ENCODE measurements at places on chromosomes 13 and 19. TPM values are rescaled to one million over a fixed set of nuclear protein-coding genes. Genes with fewer than 3 reads are reported as not detected.

DNA sequence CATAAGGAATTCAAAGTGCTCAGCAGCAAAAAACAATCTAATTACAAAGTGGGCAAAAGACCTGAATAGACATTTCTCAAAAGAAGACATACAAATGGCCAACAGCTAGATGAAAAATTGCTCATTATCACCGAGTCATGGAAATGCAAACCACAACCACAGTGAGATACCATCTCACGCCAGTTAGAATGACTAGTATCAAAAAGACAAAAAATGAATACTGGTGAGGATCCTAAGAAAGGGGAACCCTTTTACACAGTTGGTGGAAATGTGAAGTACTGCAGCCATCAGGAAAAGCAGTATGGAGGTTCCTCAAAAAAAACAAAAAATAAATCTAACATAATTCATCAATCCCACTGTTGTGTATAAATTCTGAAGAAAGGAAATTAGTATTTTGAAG, 1206.1 kb downstream of the EFNB2 start:
- no peak for DNase-seq

The OPA3 gene
- 16.6 TPM for total RNA-seq

The ZNF850 gene
- 8.6 TPM for total RNA-seq

- DNase-seq = peak; percentile 21
Measured at GRCh38 chr13:114107686-114108081, 24.7 kb downstream of the RASA3 start.

DNA sequence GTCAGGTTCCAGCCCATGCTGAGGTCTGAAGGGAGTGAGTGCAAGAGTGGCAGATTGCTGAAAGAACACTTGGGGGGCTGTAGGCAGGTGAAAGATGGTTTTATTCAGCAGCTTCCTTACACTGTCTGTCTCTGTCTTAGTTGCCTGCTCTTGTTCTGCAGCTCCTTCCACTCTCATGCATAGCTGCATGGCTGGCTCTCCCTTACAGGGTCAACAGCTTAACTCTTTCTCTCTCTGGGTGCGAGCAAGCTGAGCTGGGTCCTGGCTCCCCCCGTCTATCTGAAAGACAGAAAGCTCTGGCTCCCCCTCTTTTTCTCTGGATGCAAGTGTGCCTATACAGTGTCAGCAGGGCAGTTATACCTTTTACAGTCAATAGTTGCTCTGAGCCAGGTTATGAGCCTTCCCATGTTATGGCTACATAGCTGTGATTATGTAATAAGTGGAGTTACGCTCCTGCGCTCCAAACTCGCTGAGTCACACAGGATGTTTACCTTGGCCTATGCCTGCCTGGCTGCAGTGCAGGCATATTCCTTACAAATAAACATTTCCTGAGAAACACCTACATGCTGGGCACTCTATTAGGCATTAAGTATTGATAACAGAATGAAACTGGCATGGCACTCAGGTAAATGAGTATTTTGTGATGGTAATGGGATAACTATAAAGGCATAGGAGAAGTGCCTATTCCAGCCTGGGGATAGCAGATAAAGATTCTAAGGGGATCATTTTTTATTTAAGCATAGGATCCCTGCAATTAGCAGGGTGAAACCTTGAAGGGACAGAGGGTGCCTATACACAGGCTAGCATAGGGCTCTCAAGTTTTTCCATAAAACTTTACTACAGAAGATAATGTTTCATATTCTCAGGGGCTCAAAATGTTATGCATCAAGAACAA, 826.9 kb upstream of the PCDH9 start:
- no peak for DNase-seq

The SACS gene
- total RNA-seq = 16.3 TPM

DNA sequence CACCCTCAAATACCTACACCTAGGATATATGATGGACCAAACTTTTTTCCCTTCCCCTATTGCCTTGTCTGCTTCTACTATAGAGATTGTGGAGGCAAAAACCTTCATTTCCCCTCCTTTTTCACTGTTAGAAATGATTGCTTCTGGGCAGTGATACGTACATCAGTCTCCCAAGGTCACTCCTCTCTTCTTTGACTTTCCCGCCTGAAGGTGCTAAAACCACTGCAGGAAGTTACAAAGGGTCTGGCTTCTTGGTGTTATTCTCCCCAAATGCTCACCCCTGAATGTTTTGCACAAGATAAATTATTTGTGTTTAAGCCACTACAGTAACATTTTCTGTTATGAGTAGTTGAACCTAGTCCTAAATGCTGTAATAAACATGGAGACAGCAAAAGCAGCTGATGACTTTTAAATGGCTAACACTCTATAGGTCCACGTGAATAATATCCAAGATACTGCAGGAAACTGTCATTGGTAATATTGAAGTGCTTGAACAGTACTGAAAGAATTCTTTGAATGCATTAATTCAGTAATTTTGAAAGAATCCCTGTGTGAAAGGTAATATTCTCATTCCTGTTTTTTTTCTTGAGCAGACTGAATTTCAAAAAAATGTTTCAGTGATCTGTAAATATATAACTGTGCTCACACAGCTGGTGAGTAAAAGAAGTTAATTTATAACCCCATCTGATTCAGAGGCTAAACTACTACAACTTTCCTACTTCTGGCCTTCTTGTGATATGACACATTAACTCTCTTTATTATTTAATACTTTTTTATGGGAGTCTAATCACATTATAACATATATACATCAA, 865.1 kb downstream of the EFNB2 start:
- no peak for DNase-seq

The GFY gene
- not detected for total RNA-seq

DNA sequence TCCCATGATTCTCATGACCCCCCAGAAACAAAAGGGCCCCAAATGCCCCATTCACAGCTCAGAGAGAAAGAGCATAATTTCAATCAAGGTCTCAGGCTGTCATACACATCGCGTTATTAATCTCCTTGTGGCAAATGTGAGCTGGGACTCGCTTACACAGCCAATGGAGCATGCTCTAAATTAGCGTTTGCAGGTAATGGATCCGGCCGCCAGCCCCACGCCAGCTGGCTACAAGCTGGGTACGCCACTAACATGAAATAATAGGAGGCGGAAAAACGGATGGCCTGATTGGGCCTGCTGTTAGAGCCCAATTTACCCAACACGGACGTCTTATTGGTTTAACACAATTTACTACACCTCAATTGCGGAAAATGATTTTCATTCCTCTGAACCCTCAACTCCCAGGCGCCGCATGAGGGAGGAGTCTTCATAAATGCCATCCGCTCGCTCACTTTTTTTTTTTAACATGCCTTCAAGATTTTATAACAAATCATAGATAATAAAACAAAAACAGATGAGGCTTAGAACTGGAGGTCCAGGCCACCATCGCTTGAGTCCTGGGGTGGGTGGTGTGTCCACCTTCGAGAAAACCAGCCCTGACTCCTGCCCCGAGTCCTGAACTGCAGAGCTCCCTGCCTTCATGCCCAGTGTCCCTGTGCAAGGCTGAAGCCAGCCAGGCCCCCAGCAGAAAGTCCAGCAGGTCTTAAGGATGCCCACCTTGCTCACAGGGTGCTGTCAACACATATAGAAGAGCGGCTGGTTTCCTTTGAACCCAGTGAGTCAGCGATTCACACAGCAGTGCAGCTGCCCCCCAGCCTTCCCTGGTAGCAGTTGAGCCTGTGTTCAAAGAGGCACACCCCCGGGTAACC, 62.1 kb downstream of the PEPD start:
- DNase-seq = no peak

- no peak for DNase-seq
Measured at GRCh38 chr13:33375421-33375820, 89.9 kb upstream of the STARD13 start.

GRCh38 chr13:48214519-48215121, 18.4 kb upstream of the ITM2B start:
- DNase-seq = no peak

The IL12RB1 gene
- 0.70 TPM for total RNA-seq

Measured in ovary (tissue), 10 donors.